ENCODE measurements at places on chromosomes 16 and 17. TPM values are rescaled to one million over a fixed set of nuclear protein-coding genes. Genes with fewer than 3 reads are reported as not detected.

Gene TANC2
- total RNA-seq: 177 TPM

Gene NPIPB12
- total RNA-seq: 138 TPM

- DNase-seq: no peak
Observed at GRCh38 chr17:77279448-77280303, 138.9 kb downstream of the SEC14L1 start.

DNA sequence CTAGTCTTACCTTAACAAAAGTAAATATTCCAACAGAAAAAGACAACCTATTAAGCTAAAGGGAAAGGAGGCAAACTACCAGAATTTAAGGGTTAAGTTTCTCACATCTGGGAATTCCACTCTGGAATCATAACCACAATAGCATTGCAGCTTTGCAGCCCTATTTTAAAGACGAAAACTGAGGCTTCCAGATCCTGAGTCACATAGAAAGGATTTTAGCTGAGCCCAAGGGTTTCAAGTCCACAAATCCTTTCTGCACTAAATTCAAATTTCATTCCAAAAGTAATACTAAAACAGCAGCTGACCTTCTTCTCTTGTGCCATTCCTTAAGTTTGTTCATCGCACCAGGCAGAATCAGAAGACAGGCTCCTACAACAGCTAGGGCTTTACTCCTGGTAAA is 17.8 kb downstream of the XYLT1 start:
- DNase-seq: no peak

GRCh38 chr16:71927383-71927782 is 32.1 kb downstream of the IST1 start:
- DNase-seq: peak; percentile 58

DNA sequence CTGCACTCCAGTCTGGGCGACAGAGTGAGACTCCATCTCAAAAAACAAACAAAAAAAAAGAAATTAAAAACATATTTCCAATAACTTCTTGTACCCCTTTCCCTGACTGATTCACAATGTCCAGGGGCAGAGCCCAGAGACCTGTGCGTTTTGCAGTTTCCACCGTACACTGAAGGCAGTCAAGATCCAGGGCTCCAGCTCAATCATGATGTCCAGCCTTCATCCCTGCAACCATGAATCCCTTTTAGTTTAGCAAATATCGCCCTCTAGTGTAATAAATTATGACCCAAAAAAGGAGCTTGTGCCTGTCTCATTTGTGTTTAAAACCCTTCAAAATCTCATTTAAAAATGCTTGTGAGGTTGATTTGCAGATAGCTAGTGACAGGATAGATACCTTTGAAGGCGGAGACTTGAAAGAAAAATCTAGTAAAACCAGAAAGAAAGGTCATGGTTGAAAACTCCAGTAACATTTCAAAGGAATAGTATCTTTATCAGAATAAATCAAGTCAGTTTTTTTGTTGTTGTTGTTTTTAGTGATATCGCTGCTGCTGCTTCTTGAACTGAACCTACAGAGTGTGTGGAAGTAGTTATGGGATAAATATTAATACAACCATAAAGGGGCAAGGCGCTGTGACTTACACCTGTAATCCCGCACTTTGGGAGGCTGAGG is 3.7 kb upstream of the ERN1 start:
- DNase-seq: no peak

GRCh38 chr17:63538693-63539595 is 11.3 kb upstream of the DCAF7 start:
- no peak for DNase-seq

- DNase-seq: no peak
Observed at GRCh38 chr17:44273607-44274006, 5.7 kb upstream of the SLC4A1 start.

DNA sequence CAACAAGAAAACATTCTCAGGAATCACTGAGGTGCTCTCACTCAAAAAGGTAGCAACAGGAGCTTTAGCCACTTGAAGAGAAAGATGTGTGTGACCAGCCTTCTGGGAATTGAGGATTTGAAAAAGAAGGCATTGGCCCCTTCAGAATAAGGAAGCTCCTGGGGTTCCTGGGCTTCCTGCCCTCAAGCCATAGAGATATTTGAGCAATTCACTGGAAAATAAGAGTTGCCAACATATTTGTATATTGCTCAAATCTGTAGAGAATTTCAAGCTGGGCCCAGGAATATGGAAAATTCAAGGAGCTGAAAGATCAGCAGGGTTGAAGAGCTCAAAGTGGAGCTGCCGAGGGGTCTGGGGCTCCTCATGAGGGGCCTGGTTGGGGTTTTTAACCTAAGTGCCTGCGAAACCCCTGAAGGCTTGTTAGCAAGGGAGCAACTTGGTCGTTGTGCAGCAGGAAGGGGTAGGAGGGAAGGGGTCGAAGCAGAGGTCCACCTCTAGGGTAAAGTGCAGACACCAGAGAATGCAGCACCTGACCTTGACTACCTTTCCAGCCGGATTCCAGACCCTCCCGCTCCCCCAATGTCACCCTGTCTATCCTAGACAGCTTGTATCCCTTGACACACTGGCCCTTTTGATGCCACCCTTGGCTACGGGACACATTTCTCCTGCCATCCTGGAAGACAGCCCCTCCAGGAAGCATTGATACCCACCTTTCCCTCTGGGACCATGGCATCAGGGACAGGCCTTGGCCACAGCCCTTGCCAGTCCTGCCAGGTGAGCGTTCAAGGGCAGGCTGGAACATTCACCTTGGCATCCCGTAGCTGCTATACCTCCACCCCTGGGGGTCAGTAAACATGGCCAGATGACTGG is 67.6 kb upstream of the SREBF1 start:
- DNase-seq: no peak

GRCh38 chr16:20515688-20516090 is 60.5 kb downstream of the ACSM2B start:
- DNase-seq: no peak

- DNase-seq: no peak
Observed at GRCh38 chr16:74449470-74449869, 28.2 kb upstream of the CLEC18B start.
